ENCODE measurements at places on chromosomes 4 and X.

- no peak for DNase-seq
Measured at GRCh38 chr4:86014599-86014998, 345.3 kb downstream of the MAPK10 start.

DNA sequence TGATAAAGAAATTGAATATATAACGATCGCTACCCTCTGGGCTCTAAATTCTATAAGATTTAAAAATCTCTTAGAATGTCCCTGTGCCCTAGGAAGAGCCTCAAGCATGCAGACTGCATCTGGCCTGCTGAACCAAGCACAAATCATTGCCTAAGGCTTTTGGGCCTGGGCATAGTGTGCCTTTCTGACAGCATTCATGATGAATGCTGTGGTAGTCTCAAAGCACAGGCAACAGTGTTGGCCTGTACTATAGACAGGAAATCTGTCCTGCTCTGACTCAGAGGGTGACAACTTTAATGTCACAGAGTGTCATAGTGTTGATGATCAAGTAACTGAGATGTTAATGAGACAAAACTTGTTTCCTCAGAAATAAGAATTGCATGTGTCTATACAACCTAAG is 717.3 kb downstream of the STIM2 start:
- no peak for DNase-seq

GRCh38 chrX:44871114-44871645 is 1.8 kb upstream of the KDM6A start:
- no peak for DNase-seq

GRCh38 chr4:114046331-114046730 is 66.9 kb upstream of the ARSJ start:
- DNase-seq: no peak

- DNase-seq: no peak
Measured at GRCh38 chr4:133095591-133095990, 53.5 kb upstream of the PCDH10 start.

- no peak for DNase-seq
Measured at GRCh38 chrX:64350521-64350920, 44.7 kb downstream of the MTMR8 start.

DNA sequence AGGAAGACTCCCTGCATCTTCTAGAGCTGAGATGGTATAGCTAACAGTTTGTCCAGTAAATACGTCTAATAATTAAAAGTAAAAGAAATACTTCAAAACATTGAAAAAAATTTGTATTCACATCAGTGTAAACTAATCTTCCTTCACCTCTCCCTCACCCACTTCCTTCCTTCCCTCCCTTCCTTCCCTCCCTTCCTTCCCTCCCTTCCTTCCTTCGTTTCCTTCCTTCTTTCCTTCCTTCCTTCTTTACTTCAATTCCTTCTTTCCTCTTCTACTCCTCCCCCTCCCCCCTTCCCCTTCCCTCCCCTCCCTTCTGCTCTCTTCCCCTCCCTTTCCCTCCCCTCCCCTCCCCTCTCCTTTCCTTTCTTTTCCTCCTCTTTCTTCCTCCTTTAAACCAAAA is 103.7 kb downstream of the POU4F2 start:
- no peak for DNase-seq

DNA sequence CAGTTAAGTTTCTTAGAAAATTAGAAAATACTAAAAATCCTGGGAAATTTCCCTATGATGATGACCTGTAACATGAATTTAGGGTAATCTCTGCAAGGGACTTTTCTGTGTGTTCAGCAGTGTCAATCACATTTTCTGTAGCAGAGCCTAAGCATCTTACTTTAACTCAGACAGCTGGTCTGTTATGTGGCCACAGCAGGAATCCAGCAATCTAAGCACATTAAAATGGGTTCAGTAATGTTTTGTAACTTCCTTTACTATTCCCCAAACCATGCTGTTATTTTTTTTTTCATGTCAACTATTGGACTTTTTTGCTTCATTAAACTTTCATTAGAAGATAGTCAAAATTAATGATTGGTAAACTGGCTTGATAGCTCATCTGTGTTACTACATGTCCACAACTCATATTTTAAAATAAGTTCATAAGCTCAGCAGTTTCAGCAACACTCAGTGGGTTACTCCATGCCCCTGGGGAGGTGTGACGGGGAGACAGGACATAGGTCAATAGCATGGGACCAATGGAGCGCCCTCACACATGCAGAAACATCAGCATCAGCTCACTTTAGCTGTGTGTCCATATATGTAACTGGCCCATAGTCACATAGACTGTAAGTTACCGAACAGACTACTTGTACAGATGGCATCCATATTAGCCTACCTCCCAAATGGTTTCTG is 168.0 kb upstream of the PACRGL start:
- no peak for DNase-seq

DNA sequence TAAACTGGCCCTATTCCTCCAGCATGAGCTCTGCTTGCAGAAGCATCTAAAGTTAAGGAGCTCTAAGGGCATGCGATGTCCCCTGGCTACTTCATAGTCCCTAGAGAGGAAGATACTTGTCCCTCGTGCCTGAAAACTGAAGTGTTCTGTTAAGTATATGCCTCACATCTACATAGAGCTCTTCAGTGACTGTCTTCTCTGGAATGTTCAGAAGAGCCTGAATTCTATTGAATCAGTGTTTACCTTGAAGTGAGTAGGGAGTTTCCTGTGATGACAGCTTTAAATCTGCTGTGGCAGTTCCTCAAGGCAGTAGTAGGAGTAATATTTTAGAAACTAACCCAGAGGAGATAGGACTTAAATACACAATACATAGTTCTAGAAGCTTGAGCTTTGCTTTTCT is 111.2 kb downstream of the ZNF518B start:
- no peak for DNase-seq
